ENCODE measurements at places on chromosomes 13 and 19. TPM values are rescaled to one million over a fixed set of nuclear protein-coding genes. Genes with fewer than 3 reads are reported as not detected.

DNA sequence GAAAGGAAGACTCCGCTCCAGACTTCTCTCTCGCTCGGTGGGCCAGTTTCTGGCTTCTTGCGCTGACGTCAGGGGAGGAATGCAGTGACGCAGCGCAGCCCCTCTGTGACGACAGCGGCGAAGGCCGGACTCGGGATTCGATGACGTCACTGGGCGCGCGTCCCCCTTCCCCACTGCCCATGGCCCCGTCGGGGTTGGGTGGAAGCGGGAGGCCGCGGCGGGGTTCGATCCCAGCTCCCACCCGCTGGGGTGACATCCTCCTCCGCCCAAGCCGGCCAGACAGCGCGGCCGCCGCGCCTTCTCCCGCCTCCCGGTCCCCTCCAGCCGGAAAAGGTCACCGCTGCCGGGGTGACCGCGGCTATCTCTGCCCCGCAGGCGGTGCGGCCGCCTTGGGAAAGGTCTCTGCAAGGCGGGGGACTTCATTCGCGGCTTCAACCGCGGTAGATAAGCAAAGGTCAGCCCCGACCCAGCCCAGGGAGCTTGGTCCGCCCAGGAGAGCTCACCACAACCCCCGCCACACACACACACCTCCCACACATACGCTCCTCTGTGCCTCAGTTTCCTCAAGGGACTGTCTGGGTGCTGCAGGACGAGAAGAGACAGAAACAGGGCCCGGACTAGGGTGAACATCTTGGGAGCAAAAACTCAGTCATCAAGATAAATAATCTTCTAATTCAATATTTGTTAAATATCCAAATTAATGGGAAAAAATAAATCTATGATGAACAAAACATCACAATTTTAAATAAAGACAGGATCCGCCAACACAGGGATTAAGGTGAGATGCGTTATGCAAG is 844 bp upstream of the RFX1 start:
- no peak for DNase-seq

IZUMO2 gene
- polyA plus RNA-seq: 1.2 TPM

DNA sequence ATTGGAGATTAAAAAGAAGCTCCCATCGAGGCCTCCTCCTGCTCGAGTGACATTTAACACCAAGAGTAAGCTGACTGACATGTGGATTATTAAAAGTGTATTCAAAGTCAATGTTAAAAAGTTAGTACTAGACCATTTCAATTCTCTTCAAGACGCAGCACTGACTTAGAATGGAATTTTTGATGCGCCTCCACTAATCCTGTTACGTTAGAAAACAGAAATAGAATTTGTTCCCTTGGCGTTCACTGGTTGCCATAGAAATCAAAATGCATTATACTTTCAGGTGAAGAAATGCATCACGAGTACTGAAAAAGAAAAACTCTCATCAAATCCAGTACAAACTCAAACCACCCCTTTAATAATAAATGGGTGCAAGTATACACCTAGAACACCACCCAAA is 42.2 kb downstream of the BRD4 start:
- no peak for DNase-seq

ONECUT3 gene
- polyA plus RNA-seq: 0.09 TPM

GRCh38 chr19:532561-533363 is 1.2 kb downstream of the CDC34 start:
- peak; percentile 68 for DNase-seq

ZFP82 gene
- 12.3 TPM for polyA plus RNA-seq

- no peak for DNase-seq
These were observed 257.8 kb upstream of the IPO5 start for GRCh38 chr13:97695684-97696083.

DNA sequence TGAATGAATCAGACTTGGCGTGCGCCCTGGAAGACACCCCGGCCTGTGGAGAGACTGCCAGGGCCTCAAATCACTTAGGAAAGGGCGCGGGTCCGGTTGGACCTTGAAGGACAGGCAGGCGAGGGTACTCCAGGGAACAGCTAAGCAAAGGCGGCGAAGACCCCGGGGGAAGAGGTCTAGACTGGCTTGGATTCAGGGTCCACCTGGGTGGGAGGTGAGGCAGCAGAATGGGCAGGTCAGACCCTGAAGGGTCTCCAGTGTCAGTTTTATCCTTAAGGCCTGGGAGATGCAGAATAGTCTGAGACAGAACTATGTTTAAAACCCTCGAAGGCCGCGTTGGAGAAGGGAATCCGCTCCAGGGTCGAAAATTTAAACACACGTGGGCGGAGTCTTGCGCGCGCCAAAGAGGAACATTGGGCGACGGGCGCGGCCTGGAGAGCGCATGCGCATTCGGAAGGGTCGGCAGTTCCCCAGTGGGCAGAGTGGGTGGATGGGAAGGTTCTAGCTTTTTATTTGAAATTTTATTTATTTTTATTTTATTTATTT is 567 bp upstream of the SMG9 start:
- peak; percentile 73 for DNase-seq

- no peak for DNase-seq
These were observed 506.3 kb downstream of the UQCRFS1 start for GRCh38 chr19:28706693-28707092.

EDNRB gene
- 127 TPM for polyA plus RNA-seq

UTP14C gene
- polyA plus RNA-seq: 32.6 TPM

FAM124A gene
- 5.5 TPM for polyA plus RNA-seq

DNA sequence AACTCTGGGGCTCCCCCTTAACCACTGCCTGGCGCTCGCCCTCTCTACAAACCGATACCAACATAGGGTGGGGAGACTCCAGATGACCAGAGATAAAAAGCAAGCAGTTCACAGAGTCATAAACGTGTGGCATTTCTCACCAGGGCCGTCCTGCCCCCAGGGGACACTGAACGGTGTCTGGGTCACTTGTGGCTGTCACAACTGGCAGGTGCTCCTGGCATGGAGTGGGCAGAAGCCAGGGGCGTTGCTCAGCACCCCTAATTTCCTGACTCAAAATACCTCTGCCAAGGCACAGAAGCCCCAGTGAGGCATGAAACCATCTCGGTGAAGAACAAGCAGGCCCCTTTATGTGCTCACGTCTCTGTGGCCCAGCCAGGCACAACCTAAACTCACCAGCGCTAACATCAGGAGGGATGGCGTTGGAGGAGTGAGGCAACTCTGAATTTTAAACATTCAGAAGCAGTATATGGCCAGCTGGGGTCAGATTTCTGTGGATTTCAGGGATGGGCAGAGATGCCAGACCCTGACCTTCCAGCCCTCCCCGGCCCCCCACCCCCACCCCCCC is 1.8 kb downstream of the PIP5K1C start:
- no peak for DNase-seq

GRCh38 chr13:97639236-97639635 is 205.3 kb downstream of the RAP2A start:
- no peak for DNase-seq

IRGC gene
- polyA plus RNA-seq: not detected

DNA sequence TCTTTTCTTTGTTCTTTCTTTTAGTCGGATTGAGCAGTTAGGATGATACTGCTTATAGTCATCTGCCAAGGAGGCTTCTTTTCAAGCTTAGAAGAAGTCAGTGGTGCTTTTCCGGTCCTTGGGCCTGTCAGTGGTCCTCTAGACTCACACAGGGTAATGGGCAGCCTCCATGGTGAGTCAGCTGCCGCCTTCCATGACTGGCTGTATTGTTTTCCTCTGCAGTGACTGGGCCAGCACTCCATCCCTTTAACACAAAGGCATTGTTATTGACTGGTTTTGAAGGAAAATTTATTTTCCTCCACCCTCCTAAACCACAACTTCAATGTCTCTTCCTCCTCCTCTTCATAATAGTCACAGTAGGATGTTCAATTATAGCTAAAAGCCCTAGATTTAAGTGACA is 47.1 kb upstream of the CNMD start:
- DNase-seq: no peak

DNA sequence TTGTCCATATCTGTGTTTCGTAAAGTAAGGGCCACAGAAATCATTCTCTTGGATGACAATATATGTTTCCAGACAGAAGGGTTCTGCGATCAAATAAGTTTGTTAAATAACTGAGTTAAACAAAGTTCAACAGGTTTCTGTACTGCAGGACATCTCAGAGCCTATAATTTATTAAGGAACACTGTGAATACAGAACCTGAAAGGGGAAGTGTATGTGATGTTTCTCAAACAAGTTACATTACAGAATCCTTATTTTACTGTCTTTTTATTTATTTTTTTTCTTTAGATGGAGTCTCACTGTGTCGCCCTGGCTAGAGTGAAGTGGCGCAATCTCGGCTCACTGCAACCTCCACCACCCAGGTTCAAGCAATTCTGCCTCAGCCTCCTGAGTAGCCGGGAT is 55.4 kb upstream of the GTF2F2 start:
- DNase-seq: no peak

KLF5 gene
- polyA plus RNA-seq: 14.7 TPM

DNA sequence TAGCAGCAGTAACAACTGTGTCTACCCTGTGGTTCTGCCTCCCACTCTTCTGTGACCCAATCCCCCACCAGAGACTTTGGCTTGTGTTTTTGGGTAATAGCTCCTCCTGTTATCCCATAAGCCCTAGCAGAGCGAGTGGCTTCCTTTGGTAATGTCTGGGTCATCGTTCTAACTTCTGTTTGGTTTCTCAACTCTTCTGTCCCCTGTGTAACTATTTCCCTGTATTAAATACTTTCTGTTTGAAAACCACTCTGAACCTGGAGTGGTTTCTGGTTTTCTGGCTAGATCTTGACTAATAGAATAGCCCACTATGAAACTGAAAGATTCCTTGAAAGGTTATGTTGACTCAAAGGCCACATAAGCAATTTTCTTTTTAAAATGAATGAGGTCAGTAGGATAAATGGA is 350.0 kb downstream of the DCT start:
- no peak for DNase-seq

DNA sequence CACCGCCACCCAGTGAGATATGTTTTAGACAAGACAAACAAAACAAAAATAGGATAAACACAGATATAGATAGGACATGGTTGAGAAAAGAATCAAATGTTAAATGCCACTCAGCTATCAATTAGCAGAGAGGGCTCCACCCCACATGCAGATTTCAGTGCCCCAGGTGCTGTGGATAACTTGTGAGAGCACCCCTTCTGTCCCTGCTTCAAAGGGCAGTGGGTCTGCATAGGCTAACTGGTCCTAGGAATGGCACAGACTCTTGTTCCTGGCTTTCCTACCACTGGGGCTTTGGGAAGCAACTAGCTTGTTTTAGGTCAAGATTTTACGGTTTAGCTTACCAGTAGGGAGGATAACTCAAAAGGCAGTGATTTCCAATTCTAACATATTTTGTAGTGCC is 460.3 kb downstream of the TSHZ3 start:
- DNase-seq: no peak

DNA sequence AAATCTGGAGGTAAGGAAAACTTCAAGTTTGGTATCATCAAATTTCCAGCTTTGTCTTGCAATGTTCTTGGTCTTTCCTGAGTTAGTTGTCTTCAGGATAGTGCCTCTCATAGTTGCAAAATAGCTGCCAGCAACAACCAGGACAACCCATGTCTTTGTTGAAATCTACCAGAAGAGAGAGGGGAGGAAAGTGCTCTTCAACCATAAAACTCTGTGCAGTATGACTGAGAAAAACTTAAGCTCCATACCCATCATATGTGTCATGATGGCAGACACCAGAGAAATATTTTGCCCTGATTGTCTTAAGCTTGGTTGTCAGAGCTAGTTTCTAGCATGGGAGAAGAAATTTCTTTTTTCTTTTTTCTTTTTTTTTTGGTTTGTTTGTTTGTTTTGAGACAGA is 103.3 kb downstream of the SPRY2 start:
- DNase-seq: no peak

ZNF433 gene
- 13.1 TPM for polyA plus RNA-seq

DNA sequence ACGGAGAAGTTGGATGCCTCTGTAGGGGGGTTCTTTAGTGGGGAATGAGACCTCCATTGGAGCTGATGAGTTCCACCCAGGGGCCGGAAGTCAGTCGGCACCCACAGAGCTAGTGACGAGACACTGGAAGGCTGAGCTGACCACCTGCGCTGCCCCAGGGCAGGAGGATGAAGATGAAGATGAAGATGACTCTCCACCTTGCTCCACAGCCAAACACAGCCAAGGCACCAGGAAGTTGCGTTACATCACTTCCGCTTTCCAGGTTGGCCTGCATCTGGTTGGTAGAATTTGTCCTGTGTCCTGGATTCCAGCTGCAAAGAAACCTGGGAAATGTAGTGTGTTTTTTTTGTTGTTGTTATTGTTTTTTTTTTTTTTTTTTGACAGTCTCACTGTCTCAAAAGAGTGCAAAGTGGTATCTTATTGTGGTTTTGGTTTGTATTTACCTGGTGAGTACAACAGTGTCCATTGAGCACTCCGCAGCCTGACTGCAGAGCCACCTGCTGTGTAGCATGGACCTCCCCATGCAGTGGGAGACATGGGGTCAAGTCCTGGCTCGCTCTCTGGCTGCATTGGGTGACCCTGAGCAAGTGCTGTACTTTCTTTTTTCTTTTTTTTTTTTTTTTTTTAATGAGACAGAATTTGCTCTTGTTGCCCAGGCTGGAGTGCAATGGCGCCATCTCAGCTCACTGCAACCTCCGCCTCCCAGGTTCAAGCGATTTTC is 1.9 kb downstream of the TBC1D17 start:
- no peak for DNase-seq

GFY gene
- polyA plus RNA-seq: not detected

- peak; percentile 64 for DNase-seq
These were observed 74.6 kb upstream of the NPAS1 start for GRCh38 chr19:46944918-46945628.

GRCh38 chr19:49594157-49594992 is 3.4 kb downstream of the PRR12 start:
- no peak for DNase-seq

Data from right lung (tissue), 10 donors.